ENCODE measurements at places on chromosomes 12 and 14. TPM values are rescaled to one million over a fixed set of nuclear protein-coding genes. Genes with fewer than 3 reads are reported as not detected.
A peak's percentile ranks its signal among the peaks of the same experiment; 100 is the strongest.

The DTX1 gene
- not detected for total RNA-seq

GRCh38 chr12:2548081-2548480 lies 246.7 kb upstream of the FKBP4 start:
- no peak for DNase-seq

DNA sequence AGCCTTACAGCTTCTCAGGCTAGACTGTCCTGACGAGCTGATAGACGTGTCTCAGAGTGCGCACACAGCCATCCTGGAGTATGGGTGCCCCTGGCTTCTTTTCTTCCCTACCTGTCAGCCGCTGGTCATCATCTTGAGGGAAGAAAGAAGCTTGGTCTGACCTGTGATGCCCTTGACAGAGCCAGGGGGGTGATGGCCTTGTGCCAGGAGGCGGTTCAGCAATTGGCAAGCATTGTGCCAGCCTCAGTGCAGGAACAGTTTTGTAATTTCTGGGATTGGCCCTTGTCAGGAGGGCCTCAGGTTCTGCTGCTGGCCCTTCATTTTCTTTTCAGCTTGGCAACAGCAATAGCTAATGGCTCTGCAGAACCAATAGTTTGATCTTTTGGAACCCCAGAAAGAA lies 80.1 kb downstream of the ADCK1 start:
- no peak for DNase-seq

The KRT74 gene
- total RNA-seq = not detected

- DNase-seq = no peak
These were observed 46.7 kb downstream of the SMUG1 start for GRCh38 chr12:54142114-54142475.

The FAR2 gene
- total RNA-seq = 3.2 TPM

The RTN1 gene
- 0.38 TPM for total RNA-seq

DNA sequence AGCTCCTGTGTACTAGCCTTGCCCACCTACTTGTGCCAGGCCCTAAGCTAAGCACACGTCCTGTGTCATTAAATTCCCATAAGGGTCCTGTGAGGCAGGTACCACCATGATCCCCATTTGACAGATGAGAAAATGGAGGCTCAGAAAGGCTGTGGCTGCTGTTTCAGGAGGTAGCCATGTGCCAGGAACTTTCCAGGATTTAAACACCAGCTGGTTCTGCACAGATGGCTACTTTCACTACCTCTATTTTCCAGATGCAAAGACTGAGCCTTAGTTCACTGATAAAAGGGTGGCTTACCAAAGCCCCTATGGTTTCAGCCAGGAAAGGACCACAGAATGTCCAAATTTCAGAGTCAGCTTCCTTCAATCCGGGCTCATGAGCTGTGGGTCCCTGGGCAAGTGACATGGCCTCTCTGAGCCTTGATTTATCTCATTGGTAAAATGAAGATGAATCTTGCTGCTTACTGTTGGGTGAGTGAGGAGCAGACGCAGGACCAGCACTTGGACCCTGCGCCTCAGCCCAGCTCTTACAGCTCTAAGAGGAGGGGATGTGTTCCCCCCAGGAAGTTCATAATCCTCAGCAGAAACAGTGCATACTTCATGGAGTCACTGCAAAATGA lies 23.5 kb downstream of the CMKLR1 start:
- no peak for DNase-seq

- DNase-seq = no peak
These were observed 93.0 kb downstream of the RFX4 start for GRCh38 chr12:106675651-106676435.

GRCh38 chr12:124464062-124464461 lies 103.3 kb downstream of the NCOR2 start:
- no peak for DNase-seq

DNA sequence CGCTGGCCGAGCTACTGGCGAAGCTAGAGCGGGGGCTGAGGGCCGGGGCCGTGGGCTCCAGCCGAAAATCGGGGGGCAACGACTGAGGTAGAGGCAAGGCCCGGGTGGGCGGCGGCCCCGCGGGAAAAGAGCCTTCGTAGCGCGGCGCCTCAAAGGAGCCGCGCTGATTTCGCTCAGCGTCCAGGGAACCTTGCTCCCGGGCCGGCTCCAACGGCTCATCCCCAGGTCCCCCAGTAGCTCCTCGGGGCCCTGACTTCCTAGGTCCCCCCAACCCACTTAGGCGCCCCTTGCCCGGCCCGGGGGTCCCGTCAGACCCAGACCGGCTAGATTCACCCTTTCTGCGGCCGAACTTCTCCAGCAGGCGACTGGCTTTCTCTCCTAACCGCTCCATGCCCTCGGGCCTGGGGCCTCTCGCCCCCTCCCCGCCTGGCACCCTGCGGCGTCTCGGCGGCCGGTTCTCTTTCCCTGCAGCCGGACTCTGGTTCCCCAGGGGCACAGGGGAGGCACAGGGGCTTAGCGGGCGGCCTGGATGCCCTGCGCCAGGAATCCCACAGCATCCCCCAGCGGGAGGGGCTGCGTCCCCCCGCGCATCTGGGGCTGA lies 375 bp downstream of the AJUBA start:
- peak; percentile 27 for DNase-seq

DNA sequence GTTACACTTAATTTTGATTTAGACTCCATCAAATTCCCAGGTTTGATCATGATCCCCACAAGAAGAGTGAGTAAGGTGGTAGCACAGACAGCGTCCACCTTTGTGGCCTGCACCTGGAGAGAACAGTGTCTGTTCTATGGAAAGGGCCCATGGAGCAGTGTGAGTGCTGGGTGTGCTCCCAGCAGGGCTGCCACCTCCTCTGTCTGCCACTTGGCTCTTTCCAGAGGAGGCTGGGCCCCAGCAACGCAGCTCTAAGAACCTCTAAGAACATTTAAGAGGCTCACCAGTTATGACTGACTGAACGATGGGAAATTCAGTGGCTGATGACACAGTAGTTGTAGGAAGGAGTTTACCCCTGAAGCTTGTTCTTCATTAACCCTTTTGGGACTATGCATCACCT lies 17.3 kb downstream of the VDR start:
- DNase-seq = no peak

The SERPINA5 gene
- total RNA-seq = not detected

GRCh38 chr14:94494085-94494484 lies 15.2 kb downstream of the SERPINA12 start:
- DNase-seq = no peak

The CFAP54 gene
- total RNA-seq = 1.5 TPM

DNA sequence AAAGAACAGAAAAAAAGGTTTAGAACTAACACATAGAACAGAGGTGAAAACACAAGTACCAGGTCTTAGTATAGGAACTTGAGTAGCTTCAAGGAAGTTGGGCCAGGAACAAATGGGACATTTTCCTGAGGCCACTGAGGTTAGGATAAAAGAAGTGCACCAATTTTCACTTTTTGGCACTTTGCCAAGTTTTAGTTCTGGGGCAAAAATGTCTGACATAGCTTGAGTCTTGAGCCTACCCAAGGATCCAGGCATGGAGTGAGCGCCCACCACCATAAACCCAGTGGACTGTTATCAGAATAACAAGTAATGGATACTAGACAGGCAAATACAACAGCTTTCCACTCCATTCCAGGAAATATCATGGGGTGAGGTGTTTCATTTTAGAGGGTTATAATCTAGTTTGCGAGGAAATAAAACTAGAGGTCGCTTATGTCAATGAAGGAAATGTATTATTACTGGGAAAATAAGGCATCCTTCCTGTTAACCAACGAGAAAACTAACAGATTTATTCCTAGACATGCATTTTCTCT lies 199.7 kb upstream of the HMGA2 start:
- no peak for DNase-seq
